ENCODE measurements at places on chromosomes 16 and 17.

DNA sequence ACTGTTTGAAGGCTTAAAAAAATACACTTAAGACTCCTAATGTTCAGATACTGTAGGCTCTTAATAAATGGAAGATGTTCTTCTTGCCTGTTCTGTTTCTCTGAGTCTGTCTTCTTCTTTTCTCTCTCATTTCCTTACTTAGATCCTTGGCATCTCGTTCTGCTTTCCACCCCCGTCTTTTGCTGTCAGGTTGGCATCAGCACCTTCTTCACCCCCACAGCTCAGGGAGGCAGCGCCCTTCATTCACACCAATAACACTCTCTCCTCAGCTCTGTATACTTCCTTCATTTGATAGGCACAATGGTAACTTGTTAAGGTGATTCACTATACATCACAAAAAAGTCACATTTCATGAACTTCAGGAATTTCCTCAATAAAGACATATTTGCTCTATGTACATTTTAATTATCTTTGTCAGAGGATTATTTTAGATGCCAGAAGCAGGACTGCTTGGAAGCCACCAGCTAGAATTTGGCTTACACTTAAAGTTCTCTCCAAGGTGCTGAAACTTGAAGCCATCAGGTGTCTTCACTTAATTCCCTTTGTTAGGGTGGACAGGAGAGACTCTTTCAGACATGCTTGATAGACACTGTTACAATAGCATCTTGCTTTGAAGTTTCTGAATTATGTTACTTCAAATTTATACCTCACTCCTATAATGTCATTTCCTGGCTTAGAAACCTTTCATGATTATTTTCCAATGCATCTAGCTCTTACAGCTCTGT lies 670.1 kb upstream of the C16orf82 start:
- DNase-seq, result no peak

DNA sequence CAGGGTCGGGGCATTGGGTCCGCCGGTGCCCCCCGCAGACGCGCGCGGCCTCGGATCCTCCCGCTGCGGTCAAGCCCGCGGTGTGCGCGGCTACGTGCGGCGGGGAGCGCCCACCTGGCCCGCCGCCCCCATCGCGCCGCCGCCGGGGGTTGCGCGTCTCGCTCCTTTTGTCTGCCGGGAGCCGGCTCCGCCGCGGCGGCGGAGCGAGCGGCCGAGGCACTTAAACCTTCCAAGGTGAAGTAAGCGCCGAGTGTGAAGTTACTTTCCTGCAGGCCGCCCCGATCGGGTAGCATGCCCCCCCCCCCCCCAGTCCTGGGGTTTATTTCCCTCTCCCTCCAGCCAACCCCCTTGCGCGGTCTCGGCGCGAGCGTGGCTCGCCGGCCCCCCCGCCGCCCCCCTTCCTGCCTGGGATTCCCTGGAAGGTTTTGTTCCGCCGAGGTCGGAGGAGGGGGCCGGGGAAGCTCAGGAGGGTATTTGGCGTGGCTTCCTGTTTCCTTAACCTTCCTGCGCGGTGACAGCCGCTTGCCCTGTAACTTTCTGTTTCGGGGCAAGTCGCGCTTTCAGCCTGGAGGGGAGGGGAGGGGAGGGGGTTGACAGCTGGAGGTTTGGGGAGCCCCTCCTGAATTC lies 56.6 kb upstream of the GSE1 start:
- peak; percentile 64 for DNase-seq

DNA sequence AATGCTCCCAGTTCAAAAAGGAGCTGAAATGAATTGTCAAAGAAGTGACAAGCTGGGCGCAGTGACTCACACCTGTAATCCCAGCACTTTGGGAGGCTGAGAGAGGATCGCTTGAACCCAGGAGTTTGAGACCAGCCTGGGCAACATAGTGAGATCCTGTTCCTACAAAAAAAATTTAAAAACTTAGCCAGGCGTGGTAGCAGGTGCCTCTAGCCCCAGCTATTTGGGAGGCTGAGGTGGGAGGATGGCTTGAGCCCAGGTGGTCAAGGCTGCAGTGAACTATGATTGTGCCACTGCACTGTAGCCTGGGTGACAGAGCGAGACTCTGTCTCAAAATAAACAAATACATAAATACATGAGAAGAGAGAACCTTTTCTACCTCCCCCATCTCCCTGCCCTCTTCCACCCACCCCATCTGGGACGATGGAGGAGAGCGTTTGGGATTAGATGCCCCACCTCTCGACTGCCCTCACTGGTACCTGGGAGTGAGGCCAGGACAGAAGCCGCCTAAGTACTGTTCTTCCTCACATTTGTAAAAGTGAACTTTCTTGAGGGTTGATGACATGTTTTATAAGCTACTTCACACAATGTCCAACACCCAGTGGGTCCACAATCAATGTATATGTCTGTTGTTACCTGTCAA lies 2.4 kb downstream of the IL4R start:
- DNase-seq, result no peak

GRCh38 chr16:47461598-47462266 lies 601 bp downstream of the PHKB start:
- peak; percentile 14 for DNase-seq

GRCh38 chr16:57976331-57976796 lies 5.4 kb upstream of the CNGB1 start:
- peak; percentile 33 for DNase-seq

DNA sequence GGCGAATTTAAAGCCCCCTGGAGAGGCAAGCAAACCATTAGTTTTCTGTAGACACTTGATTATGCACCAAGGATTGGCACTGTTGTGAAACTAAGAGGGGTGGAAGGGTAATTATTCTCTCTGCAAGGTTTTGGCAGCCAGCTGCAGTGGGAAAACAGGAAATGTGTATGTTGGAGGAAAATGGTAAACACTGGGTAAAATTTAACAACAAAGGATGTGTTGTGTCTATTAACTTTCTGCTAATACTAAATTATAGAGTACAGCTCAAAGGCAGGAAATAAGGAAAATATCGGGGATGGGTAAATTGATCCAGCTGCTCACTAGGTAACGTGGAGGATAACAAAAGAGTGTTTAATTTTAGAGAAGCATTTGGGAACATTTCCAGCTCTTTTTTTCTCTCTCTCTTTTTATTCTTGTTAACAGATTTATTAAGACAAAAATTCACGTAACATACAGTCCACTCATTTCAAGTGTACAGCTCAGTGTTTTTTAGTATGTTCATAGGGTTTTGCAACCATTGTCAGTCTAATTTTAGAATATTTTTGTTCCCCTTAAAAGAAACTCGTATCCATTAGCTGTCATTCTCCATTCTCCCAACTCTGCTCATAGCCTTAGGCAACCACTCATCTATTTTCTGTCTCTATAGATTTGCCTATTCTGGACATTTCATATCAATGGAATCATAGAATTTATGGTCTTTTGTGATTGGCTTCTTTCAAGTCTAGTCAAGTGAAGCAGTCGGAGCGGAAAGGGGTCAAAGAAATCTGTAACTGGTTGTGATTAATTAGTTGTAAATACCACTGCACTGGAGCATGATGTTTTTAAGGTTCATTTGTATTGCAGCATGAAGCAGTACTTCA lies 41.8 kb downstream of the TANGO6 start:
- DNase-seq, result no peak

DNA sequence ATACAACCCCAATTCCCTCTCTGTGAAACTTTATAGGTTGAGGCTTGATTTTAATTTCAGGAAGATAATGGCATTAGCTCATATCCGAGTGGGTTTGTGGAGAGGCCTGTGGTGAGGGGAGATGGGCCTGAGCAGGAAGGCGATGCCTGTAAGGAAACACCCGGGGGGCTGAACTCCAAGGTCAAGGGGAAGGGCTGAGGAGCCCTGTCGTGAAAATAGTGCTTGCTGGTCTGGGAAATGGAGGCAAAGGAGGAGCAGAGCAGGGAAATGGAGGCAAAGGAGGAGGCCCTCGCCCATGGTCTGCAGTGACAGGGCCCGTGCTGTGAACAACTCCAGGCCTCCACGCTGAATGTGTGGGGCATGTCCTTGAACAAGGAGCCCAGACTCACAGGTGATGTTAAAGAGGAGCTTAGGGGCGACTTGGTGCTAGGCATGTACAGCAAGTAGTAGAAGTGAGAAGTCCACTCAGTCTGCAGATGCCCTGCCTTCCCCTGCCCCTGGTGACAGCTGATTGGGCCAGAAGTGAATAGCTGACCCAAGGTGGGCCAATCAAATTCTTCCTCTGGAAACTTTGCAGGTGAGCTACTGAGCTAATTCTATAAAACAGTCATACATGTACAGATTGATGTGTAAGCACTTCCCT lies 38.1 kb downstream of the MRPS23 start:
- no peak for DNase-seq

DNA sequence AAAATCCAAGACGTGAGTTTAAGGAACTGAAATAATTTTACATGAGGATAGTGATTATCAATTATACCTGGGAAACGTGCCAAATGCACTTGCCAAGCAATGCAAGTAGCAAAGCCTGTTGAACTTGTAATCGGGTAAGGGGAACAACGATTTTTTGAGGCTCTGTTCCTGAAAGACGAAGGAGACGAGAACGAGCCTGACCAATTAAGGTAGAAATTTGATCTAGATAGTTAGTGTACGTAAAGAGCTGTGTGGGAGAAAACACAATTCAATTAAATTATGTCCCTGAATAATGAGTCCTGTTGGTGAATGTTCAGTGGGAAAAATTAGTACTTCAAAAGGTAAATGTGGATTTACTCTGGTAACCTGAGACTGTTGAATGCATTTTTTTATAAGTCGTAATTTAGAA lies 17.7 kb upstream of the KCTD5 start:
- DNase-seq, result no peak

GRCh38 chr17:31311526-31311925 lies 2.3 kb downstream of the EVI2B start:
- no peak for DNase-seq

DNA sequence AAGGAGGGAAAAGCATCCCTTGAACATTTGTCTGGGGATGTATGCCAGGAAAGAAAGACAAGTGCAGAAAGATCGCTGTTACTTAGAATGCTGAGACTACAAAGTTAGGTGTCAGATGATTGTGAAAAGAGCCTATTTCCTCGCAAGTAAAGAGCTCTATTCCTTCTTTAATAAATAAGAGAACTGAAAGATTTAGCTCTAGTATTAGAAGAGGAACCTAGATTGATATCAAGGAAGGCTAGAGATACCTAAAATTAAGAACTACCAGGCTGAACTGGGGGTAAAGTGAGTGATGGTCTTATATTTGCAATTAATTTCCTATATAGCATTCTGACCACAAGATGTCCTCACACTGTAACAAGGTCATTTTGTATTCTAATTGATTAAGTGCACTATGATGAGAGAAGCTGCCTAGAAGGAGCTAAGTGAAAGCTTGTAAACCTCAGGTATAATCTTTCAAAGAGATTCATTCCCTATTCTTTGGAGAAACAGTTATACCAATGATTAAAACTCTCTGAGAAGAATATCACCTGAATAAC lies 62.3 kb downstream of the SSH2 start:
- no peak for DNase-seq

DNA sequence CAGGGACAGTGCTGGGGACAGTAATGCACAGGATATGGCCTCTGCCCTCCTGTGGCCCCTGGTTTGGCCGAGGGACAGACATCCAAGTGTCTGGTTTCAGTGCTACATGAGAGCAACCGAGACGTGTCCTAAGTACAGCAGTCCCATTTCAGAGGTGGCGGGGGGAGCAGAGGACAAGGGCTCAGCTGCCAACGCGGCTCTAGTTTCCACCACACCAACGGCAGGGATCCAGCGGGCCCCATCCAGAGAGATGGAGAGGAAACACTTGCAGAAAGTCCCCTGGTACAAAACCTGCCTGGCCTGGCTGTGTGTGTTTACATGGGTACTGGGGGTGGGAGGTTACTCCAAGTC lies 125.8 kb upstream of the SMURF2 start:
- no peak for DNase-seq

DNA sequence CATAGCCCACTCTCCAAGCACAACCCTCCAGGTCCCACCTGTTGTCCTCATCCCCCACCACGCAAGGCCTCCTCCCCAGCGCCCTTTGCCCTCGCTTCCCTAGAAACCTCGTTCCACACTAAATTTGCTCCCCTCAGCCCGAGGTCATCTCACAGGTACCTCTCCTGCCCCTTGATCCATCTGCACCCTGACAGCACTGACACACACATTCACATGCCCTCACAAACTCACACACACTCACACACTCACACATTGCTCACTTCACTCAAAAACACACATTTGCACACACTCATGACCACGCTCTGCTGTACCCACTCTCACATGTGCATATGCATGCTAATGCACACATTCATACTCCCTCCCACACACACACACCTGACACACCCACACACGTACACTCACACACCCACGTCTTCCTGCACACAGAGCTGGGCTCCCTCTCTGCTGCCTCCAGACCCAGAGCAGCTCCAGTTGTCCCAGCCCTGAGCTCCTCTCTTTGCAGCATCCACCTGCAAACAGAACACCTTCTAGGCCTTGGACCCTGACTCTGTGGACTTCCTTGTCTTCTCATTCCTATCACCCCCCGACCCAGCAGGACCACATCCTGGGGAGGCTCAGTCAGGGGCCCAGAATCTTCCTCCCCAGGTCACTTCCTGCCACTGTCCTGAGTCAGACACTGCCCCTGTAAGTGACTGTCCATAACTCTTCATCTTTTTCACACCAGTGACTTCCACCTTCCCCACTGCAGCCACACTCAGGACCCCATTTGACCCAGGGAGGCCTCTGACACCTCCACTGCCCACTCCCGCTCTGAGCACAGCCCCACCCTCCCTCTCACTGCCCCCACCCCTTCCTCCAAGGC lies 4.9 kb downstream of the ASGR2 start:
- no peak for DNase-seq

DNA sequence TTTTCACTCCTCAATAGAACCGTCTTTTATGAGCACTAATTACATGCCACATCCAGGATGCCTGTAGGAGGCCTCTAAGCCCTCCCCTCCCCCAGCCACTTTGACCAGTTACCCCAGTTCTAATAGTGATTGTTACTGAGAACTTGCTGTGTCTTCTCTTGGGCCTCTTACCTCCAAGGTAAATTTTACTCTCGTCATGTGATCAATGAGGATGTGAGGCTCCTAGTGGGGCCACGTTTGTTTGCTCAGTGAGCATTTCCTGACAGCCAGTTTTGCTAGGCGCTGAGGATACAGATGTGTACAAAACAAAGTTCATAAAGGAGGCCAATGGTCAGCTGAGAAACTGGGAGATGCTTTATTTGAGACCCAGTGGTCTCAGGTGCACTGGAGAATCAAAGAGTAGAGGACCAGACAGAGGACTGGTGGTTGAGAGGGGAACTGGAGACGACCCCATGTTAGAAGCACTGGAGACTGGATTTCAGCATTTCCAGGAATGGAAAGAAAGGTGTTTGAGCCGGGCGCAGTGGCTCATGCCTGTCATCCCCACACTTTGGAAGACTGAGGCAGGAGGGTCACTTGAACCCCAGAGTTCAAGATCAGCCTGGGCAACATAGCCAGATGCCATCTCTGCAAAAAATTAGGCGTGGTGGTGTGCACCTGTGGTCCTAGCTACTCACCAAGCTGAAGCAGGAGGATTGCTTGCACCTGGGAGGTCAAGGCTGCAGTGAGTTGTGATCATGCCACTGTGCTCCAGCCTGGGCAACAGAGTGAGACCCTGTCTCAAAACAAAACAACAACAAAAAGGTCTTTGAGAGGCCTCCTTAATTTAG lies 2.6 kb downstream of the ATP2C2 start:
- no peak for DNase-seq

- no peak for DNase-seq
Measured at GRCh38 chr16:87451563-87452210, 41.1 kb downstream of the ZCCHC14 start.

GRCh38 chr17:79792984-79793923 lies 3.6 kb downstream of the CBX8 start:
- no peak for DNase-seq

GRCh38 chr17:13051915-13052314 lies 34.1 kb upstream of the ELAC2 start:
- no peak for DNase-seq

- DNase-seq, result no peak
Measured at GRCh38 chr16:6104428-6104827, 1006.8 kb upstream of the EEF2KMT start.

GRCh38 chr16:84851192-84852127 lies 31.7 kb downstream of the CRISPLD2 start:
- DNase-seq, result no peak

Measured in heart left ventricle (tissue), 16 donors.